Right cardiac atrium (tissue), 5 donors: ENCODE measurements at places on chromosomes 2 and 18. TPM values are rescaled to one million over a fixed set of nuclear protein-coding genes. Genes with fewer than 3 reads are reported as not detected.
A peak's percentile ranks its signal among the peaks of the same experiment; 100 is the strongest.

The CTDP1 gene
- total RNA-seq = 9.9 TPM

The AMER3 gene
- not detected for total RNA-seq

DNA sequence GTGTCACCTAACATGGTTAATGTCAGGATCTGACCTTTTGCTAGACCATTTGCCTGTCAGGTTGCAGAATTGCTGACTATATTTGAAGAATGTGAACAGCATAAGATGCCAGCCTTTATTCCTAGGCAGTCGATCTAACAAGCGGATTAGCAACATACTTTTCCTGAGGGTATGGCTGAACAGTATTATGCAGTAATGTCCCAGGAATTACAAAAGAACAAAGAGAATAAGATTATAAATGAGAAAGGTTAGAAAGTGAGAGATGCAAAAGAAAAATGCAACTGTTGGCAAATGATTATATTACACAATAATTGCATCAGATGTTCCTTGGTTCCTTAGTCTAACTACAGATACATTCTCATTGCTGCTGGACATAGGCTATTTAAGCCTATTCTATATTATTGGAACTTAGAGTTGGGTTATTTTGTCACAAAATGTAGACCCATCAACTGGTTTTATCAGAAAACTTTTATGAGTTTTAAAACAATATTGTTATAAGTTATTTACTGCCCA, 647.1 kb upstream of the CRIM1 start:
- no peak for DNase-seq

DNA sequence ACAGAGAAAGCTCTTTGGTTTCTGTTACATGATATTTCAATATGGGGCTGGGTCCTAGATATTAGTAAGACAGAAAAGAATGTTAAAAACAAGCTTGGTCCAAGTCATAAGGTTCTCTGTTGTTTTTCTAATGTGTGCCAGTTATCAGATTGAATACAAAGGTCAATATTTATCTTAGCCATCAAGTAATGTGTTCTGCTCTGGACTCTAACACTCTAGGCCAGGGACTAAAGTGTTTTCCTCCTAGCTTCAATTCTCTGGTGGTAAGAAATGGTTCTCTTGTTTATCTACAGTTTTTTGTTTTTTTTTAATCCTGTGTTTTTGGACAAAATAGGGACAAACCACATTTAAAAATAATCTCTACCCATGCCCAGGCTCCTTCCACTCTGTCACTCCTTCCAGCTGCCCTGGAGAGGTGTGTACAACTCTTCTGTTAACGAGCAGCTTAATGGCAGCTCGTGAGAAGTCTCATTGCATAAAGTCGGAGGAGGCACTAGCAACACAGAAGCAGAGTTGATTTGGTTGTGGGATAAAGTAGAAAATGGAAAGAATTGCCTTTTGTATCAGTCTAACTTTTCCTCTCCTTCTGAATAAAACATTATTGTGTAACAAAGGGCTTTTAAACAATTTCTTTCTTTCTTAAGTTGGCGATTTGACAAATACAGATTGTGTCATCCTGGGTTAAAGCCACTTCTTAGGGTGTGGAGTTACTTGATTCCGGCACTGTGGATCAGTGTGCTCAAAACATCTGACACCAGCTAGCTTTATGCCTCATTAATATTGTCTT, 8.0 kb upstream of the SESTD1 start:
- DNase-seq = no peak

GRCh38 chr18:9526458-9526857, 51.1 kb downstream of the RALBP1 start:
- DNase-seq = no peak

GRCh38 chr2:179107737-179108136, 57.8 kb upstream of the CCDC141 start:
- no peak for DNase-seq

DNA sequence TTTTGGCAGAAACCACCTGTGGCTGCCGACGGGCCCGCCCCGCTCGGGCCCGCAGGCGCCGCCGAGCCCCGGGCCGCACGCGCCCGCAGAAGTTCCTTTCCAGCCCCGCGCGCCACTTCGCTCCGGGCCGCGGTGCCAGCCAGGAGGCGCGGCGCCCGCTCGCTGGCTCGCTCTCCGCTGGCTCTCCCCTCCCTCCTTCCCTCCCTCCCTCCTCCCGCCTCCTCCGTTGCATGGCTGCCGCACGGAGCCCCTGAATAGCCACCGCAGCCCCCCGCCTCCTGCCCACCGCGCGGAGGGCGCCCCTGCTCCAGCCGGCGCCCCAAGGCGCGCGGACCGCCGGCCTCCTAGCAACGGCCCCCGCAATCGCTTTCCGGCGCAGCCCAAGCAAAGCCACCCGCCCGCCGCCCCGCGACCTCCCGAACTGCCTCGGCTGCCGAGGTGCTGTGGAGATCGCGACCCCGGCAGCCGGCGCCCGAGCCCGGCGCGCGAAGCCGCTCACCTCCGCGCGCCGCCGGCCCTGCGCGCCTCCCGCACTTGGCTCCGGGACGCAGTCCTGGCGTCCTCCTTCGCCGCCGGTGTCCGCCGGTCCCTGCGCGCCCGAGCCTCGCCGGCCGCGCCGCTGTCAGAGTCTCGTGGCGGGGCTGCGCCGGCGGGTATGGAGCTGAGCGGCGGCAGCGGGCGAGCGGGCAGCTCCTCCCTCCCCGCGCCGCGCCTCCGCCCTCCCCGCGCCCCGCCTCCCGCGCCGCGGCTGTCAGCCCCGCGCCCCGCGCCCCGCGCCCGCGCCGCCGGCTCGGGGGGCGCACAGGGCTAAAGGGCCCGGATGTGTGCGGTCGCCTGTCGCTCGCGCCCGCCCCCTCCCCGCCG, at the start of gene ZBTB7C:
ZBTB7C (minus strand) TSS at position 657 of the 864 bp plus-strand sequence.
- peak; percentile 44 for DNase-seq

DNA sequence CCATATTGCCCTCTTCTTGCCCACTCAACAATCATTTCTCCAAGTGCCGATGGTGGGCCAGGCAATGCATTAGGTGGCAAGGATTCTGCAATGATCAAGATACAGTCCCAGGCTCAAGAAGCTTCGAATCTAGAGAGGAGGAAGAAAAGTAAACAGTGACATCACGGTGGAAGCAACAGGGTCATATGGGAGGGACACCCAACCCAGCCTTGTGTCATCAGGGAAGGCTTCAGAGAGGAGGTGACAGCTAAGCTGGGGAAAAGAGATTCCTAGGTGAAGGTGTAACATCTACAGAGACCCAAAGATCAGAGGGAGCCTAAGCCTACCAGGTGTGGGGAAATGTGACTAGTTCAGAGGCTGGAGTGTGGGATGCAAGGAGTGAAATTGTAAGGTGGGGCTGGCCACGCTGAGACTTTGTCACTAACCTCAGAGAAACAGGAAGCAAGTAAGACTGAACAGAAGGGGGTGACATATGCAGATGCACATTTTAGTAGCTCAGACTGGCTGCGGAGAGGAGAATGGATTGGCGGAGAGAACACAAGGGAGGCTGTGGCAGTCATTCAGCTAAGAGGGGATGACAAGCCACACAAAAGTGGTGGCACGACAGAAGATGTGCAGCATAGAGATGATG, 104.9 kb downstream of the ANKRD44 start:
- no peak for DNase-seq

GRCh38 chr2:58047961-58048360, 1.4 kb downstream of the VRK2 start:
- no peak for DNase-seq

DNA sequence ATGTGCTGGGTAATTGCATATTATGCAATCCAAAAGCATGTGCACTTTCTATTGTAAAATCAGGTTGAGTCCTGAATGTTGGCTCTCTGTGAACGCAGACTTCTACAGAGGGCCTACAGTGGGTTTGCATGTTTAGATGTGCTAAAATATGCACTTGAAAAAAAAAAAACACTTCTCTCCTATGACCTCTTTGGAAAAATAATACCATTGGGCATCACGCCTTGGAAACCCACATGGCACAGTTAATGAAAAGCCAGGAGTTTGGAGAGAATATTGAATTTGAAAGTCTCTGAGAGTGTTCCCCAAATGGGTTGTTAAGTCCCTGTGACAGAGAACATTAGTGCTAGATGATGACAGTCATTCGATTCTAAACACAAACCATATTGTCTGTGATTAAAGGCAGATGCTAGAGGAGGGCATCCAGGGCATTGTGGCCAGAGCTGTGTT, 710.4 kb upstream of the PIK3C3 start:
- DNase-seq = no peak

DNA sequence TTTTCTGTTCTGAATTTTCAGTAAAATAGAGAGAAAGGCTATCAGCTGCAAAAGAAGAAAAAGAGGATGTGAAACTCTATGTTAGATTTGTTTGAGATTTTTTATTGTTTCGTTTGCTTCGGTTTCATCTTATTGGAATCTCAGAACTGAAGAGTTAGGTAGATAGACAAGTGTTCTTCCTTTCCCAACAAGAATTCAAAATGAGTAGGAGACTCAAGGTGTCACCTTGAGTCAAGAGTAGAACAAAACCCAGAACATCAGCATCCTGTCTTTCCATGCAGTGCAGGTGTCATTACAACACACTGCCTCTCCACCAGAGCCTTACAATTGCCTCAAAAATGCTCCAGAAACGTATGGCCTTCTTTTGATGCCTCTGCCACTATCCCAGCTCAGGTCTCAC, 21.1 kb downstream of the NBAS start:
- no peak for DNase-seq

DNA sequence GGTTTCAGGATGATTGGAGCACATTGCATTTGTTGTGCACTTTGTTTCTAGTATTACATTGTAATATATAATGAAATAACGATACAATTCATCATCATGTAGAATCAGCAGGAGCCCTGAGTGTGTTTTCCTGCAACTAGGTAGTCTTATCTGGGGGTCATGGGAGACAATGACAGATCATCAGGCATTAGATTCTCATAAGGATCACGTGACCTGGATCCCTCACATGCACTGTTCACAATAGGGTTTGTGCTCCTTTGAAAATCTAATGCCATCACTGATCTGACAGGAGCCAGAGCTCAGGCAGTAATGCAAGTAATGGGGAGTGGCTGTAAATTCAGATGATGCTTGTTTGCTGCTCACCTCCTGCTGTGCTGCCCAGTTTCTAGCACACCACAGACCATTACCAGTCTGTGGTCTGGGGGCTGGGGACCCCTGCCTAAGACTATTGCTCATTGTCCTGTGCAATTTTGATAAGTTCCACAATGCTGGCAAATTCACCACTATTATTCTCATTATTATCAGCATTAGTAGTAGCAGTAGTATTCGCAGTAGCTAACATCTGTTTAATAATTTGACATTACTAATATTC, 428.7 kb upstream of the TNP1 start:
- DNase-seq = no peak

- no peak for DNase-seq
Measured at GRCh38 chr2:205868773-205869333, 186.6 kb downstream of the NRP2 start.

GRCh38 chr2:78023356-78023755, 501.2 kb upstream of the LRRTM4 start:
- DNase-seq = no peak

GRCh38 chr2:181586569-181587081, 70.3 kb downstream of the CERKL start:
- no peak for DNase-seq

GRCh38 chr2:58562276-58562675, 321.2 kb upstream of the FANCL start:
- DNase-seq = no peak

- DNase-seq = no peak
Measured at GRCh38 chr2:207869784-207870778, 100.4 kb upstream of the FZD5 start.

- DNase-seq = no peak
Measured at GRCh38 chr2:189231719-189232323, 52.3 kb upstream of the COL5A2 start.

GRCh38 chr2:20381457-20381856, 30.8 kb upstream of the PUM2 start:
- no peak for DNase-seq

DNA sequence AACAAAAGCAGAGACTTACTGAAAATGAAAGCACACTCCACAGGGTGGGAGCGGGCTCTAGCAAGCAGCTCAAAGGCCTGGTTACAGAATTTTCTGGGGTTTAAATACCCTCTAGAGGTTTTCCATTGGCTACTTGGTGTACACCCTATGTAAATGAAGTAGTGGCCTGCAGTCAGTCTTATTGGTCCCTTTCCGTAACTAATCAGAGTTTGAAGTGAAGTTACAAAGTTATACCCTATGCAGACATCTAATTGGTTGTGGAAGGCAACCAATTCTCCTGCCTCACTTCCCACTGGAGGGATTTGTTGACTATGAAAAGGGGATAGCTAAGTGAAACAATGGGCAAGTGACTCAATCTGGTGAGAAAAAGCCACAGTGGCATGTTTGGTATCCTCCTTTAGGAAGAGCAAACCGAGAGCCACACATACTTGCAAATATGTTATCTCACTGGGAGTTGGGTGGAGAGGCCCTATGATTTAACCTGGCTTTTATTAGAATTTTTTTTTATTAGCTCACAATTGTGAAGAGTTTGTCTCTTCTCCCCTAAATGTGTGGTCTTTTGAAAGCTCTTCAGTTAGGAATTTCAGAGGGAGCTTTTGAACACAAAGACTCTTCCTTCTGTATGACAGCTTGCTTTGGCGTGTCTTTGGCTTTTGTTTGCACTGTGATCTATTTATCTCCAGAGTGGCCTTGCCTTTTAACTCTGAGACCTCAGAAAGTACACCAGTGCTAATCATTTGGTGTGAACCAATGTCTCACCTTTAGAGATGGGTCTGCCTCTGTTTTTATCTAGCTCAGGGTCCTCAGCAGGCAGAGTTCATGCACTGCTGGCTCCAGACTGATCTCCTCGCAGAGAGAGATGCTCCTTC, 69.6 kb downstream of the MAP4K4 start:
- no peak for DNase-seq

DNA sequence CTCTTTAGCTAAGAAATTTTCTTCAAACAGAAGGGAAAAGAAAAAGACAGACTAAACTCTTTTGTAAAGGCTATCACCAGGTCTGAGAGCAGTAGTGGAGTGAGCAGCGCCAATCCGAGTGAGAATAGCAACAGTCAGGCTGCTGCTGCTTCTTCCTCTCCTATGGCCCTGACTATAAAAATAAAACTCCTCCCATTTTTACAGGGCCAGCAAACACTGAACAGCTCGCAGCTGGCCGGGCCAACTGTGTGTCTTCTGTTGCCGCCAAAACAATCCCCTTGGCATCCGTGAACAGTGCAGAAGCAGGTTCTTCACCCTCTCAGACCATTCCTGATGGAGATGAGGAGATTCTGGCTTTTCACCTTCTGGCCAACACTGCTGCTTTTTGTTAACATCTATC, 124.5 kb downstream of the CNTNAP5 start:
- no peak for DNase-seq

- DNase-seq = no peak
Measured at GRCh38 chr2:230216489-230216888, 3.3 kb downstream of the SP110 start.

DNA sequence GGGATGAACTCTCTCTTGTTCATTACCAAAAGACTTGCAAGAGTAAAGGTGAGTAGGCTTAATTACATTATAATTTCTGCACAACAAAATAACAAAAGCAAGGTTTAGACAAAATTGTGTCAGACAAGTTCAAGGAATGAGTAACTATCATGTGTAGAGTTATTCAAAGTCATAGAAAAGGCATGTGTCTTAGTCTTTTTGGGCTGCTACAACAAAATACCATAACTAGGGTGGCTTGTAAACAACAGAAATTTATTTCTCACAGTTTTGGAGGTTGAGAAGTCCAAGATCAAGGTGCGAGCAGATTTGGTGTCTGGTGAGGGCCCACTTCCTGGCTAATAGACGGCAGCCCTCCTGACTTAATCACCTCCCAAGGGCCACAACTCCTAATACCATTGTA, 37.6 kb downstream of the IL1R2 start:
- no peak for DNase-seq
